ENCODE measurements at places on chromosomes 6 and 20.

DNA sequence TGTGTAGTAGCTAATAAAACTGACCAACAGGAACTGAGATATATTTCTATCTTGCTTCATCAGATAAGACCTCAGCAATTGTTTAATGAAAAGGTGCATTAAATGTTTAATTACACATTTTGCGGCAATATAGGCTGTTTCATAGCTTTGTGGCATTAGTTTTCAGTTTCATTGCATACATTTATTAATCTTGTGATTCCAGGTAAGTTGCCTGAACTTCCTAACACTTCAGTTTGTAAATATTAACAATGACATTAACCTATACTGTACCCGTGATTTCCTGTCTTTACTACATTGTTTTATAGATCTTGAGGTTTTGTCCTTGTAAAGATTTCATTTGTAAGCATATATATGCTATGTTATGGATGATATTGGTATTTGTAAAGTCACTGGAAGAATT is 66.5 kb downstream of the PKIB start:
- no peak for DNase-seq

- no peak for DNase-seq
These were observed 51.0 kb upstream of the CEP162 start for GRCh38 chr6:84278321-84278998.

GRCh38 chr20:19354950-19355349 is 142.5 kb downstream of the SLC24A3 start:
- DNase-seq, result no peak

DNA sequence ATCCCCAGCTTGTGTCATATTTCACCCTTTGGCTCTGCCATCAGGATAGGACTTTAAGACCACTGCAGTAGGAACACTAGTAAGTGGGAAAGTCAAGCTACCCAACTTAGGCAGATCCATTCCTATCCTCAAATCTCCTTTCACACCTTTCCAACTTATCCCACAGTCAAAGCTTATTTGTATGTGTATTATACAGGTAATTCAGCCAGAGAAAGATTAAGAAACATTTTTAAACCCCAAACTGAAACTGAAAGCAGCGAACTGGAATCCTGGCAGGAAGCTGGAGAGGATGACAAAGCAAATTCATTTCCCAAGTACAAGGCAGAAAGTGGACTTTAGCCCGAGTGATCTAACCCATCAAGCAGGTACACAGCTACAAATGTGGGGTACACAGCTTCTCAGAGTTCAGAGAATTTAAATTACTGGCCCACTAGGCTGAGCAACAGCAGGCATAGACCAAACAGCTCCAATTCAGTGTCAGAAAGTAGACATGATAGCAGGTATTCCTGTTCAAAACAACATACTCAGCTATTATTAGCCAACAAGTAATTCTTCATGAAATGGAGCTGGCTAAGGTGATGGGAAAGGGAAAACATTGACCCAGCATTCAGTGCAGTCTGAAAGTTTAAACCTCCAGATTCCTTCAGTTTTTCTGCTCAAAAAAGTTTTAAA is 39.1 kb downstream of the ILRUN start:
- peak; percentile 87 for DNase-seq

GRCh38 chr6:83183082-83183828 is 9.8 kb downstream of the PGM3 start:
- peak; percentile 64 for DNase-seq

DNA sequence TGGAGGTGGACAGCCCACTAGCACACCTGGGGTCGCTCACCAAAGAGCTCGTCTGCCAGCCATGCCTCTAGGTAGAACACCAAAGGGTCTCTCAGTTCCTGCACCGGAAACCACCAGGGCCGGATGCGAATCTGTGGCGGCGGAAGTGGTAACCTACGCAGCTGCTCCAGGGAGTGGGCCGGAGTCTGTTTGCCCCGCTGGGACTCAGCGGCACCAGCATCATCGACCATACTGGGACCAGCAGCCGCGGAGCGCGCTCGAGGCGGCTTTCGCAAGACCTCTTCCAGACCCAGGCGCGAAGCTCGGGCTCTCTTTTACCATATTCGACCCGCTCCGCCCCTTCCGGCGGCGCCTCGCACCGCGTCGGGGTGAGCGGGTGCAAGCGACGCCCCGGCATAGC is at the start of gene OOEP:
Gene OOEP (minus strand): TSS at position 335 of the 400 bp plus-strand sequence. CDS start 105 bp downstream, at position 230.
- DNase-seq, result no peak

DNA sequence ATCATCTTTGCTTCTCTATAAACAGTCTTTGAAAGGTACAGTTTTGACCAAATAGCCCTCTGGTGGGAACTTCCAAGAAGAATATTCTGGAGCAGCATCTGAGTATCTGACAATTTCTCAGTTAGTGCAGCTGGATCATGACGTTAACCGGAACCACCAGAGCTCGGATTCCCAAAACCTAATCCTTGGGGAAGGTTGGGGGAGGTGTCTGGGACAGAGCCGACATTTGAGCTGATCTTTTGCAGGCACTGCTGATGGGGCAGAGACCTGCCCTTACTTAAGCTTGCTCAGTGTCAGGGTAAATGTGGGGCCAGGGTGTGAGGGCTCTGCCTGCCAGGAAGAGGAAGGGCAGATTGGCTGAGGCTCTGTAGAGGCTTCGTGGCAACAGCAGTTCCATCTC is 416.6 kb downstream of the DHX35 start:
- no peak for DNase-seq

- peak; percentile 26 for DNase-seq
These were observed 48.1 kb downstream of the PRDM1 start for GRCh38 chr6:106134087-106134770.

GRCh38 chr6:5337573-5337972 is 76.3 kb downstream of the FARS2 start:
- DNase-seq, result no peak

DNA sequence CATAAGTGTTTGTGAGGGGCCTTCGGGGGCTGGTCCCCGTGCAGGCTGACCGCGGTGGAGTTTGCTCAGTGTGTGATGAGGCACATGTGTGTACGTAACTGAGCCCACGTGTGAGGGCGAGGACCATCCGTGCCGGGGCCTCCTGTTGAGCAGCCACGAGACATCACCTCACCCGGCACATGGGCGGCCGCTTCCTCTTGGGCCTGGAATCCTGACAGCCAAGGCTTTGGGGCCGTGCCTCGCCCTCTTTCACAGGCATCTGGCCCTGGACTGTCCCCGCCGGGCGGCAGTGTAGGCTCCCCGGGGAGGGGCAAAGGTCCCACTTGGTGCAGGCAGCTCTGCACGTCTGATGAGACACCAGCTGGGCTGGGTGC is 202.3 kb downstream of the DLL1 start:
- no peak for DNase-seq

- DNase-seq, result no peak
These were observed 33.6 kb downstream of the TTI1 start for GRCh38 chr20:37999526-38000263.

- no peak for DNase-seq
These were observed 142.5 kb upstream of the PREP start for GRCh38 chr6:105545228-105545920.

DNA sequence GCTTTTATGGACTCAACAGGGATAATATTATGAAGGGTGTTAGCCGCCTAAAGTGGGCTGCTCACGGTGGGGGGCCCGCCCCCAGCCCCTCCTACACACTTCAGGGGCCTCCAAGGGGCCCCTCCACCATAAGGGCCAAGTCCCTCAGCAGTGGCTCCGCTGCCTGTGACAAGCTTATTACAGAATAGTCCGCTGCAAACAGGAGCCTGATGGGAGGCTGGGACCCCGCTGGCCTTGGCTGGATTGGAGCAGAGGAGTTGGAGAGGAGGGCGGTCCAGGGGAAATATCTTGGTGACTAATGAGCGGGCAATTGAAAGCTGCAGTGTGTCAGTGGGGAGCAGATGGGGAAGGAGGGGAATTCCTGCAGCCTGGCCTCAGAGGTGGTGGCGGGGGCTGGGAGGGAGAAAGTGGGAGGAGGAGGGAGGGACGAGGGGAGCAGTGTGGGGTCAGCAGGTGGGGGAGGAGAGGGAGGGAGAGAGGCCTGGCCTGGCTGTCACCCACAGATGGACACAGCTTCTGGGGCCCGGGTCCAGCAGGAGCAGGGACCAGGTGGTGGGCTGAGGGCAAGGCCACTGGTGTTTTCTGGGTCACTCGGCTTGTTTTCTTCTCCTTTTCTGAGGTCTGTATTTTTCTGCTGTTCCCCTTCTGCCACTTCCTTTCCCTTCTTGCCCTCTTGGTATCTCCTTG is 57.6 kb upstream of the FOXP4 start:
- peak; percentile 21 for DNase-seq

All from Caki2 (cell line).